ENCODE measurements at places on chromosomes 12 and 14.

DNA sequence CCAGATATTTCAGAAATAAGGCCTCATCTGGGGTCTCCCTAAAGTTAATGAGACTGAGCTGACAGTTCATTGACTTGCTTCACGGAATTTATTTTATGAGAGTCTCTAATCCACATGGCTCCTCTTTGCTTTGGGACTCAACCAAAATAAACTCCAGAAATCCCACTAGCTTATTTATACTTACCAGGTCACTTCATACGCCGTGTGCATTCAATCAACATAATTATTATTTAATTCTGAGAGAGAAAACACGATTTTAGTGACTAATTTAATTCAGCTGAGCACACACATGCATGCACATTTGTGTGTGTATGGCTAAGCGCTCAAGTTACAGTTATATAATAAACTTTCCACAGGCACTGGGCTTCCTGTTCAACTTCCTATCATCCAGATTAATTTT, 333.4 kb upstream of the CCDC196 start:
- DNase-seq: no peak

GRCh38 chr12:109267361-109267760, 41.7 kb downstream of the FOXN4 start:
- DNase-seq: no peak

- DNase-seq: no peak
Measured at GRCh38 chr12:51401900-51402299, 10.7 kb upstream of the GALNT6 start.

DNA sequence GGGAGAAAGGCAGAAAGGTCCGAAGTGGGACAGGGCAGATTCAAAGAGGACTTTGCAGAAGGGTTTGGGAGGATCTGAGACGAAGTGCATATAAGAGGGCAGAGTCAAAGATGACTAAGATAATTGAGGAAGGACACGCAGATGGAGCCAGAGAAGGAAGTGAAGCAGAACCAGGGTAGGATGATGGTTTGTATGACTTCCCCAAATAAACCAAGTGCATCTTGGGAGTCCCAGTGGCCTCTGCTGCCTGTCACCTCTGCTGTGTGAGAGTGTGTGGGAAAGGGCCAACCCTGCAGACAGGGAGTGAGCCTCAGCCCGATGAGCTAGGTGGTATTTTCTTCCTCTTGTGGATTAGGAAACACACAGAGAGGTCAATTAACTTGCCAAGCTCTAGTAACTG, 36.8 kb downstream of the FLVCR2 start:
- DNase-seq: no peak

DNA sequence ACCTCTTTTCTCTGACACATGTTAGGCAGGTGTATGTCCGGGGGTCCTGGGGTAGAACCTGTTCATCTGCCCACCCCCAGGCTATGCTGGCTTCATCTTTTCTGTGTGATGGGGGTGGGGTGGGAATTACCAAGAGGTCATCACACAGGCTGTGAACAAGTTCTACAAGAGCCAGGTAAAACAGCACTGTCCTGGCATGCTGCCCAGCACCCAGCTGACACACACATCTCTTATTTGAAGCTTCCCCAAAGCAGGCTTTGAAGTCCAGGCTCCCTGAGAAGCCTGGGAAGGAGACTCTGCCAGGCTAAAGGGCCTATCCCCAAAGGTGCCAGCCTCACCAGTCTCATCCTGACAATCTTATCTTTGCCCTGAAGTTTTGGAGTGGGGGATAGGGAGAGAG, 141.1 kb downstream of the ALG10 start:
- DNase-seq: no peak

DNA sequence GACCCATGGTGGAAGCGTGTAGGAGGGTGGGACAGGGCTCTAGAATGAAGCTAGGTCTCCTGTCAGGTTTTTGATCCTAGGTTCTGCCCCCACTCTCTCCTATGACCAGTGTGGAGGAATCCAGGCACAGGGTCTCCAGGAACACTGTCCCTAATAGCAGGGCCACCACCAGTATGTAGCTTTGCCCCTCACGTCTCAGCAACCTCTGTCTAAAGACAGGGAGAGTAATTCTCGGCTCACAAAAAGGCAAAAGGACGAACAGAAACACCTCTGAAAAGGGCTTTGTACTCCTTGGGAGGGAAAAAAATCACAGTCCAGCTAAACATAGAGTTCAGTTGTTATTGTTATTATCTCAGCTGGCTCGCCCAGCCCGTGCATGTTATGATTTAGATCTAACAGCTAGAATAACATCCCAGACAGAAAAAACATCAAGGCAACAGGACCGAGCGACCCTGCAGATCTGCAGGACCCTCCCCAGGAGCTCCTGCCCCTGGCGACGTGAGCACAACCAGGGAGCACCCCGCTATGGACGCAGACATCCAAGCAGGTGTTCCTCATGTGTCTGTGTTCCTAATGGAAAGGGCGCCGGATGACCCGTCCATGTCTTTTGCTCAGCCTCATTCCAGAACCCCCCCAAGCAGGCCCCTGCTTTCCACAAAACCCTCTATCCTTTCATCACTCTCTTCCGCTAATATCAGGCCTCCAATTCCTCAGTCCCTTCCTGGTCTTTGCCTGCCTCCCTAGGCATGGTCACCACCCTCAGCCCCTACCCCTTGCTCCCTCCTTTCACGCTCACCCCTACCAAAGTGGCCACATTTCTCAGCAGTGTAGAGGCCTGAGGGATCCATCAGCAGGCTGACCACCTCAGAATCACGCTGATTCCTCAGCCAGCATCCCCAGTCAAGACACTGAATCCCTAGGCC, 14.2 kb upstream of the SLC6A12 start:
- no peak for DNase-seq

- no peak for DNase-seq
Measured at GRCh38 chr14:57352396-57353170, 37.8 kb upstream of the NAA30 start.

- no peak for DNase-seq
Measured at GRCh38 chr12:2383325-2384028, 330.7 kb downstream of the CACNA1C start.

DNA sequence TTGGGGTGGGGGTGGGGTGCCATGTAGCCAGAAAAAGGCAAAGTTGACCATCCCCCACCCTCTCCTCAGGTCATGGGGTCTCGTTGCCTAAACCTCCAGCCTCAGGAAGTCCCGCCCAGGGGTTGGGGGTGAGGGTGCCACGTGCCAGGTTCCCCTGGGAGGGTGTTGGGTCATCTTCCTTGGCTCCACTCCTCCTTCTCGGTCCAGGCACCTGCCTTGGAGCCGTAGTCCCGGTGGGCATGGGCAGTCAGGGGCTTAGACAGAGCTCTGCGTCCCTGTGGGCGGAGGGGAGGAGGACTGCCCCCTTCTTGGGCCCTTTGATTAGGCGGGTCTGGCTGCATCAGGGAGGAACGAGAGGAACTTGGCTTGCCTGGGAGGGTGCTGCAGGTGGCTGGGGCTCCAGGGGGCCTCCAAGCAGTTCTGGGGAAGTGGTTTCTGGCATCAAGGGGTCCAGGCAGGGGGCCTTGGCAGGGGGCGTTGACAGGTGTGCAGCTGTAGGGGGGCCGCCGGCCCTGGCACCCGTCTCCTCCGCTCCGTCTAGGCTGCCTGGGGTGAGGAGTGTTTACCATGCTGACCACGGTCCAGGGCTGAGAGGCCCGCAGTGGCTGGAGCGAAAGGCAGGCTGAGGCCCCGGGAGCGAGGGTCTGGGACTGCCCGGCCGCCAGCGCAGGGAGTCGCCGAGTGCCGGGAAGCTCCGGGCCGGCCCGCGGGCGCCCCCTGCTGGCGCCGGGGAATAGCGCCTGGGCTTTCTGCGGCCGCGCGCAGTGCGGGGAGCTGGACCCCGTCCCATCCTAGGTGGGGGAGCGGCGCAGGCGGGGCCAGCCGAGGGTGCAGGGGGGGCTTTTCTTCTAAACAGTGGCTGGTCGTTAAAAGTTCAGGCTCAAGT, 7.9 kb downstream of the SETD1B start:
- DNase-seq: peak; percentile 67

GRCh38 chr12:89782807-89783206, 74.2 kb upstream of the ATP2B1 start:
- DNase-seq: no peak

Measured in stimulated activated CD4-positive, alpha-beta T cell treated with anti-CD3 and anti-CD28 coated beads, Interleukin-4, amount 100 ng/mL, for 24 hours (primary cell).